ENCODE measurements at places on chromosomes 7 and 10. TPM values are rescaled to one million over a fixed set of nuclear protein-coding genes. Genes with fewer than 3 reads are reported as not detected.

ZNF425 gene
- 0.43 TPM for total RNA-seq

ANKRD2 gene
- not detected for total RNA-seq

OPN1SW gene
- not detected for total RNA-seq

NACAD gene
- 0.14 TPM for total RNA-seq

FAM200A gene
- total RNA-seq = 5.5 TPM

MEOX2 gene
- not detected for total RNA-seq

KLLN gene
- total RNA-seq = 0.34 TPM

CHRM2 gene
- not detected for total RNA-seq

MUC12 gene
- 0.34 TPM for total RNA-seq

SAP25 gene
- 9.9 TPM for total RNA-seq
